Activated T-cell treated with anti-CD3 and anti-CD28 coated beads, Interleukin-2, amount 50 U/mL, for 24 hours (primary cell): ENCODE measurements at places on chromosomes 1 and 21.
A peak's percentile ranks its signal among the peaks of the same experiment; 100 is the strongest.

GRCh38 chr21:45076245-45076711, 1.9 kb downstream of the ADARB1 start:
- no peak for DNase-seq

GRCh38 chr1:53278298-53278725, 40.0 kb upstream of the MAGOH start:
- peak; percentile 84 for DNase-seq

DNA sequence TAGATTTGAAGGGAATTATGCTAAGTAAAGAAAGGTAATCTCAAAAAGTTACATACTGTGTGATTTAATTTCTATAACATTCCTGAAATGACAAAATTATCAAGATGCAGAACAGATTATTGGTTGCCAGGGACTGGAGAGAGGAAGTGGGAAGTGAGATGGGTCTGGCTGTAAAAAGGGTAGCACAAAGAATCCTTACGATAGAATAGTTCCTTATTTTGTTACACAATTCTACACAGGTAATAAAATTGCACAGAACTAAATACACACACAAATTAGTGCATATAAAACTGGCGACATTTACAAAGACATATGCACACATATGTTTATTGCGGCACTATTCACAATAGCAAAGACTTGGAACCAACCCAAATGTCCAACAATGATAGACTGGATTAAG, 33.5 kb downstream of the ZNF684 start:
- no peak for DNase-seq

DNA sequence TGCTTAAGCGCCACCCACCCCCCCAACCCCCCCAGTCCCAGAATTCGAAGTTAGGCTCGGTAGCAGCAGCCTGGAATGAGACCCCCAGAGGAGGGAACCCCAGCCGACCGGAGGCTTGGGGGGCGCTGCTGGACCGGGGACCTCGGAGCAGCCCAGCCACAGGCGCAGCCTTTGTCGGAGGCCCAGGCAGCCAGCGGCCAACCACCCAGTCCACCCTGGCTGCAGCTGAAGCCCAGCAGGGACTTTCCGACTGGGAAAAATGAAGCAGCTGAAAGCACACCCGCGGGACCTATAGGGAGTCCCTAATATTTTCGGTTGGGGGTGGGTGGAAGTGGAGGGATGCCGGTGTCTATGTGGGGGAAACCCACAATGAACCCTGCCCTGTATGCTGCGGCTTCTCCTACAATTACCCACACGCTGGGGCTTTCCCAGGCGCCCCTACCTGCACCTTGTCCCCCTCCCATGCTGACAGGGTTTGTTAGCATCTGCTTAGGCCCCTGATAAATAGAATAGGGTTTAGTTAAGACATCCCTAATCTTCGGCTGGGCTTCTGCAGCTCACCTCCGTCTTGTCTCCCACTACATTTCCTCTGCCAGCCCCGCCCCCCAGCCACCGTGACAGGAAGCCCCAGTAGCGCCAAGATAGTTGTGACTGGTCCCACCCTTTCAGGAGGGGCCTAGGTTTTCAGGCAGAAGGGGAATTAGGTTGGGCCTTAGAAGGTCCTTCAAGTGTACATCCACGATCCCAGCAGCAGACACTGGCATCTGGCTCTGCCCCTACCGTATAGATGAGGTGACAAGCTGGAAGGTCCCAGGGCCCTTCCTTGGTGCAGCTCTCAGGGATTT, 838 bp downstream of the CCDC28B start:
- peak; percentile 83 for DNase-seq

- no peak for DNase-seq
Observed at GRCh38 chr1:38088366-38088765, 41.8 kb upstream of the POU3F1 start.

- no peak for DNase-seq
Observed at GRCh38 chr1:39113109-39113743, 87.1 kb downstream of the NDUFS5 start.

DNA sequence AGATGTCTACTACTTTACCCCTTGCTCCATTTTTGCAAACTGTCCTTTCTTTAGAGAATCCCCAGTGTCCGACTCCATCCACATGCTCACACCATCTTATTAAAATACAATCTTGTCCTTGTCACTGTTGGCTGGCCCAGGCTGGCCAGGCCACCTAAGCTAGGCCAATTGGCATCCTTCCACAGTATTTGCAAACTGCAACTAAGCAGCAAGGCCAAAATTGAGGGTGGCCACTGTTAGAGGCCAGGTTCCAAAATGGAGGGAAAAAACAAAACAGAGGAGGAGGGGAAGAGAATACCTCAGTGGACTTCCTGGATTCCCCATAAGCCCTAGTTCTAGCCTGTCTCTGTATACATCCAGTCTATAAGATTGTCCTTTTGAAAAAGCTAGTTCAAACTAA, 4.3 kb downstream of the FAM89A start:
- DNase-seq: no peak

GRCh38 chr1:228004856-228005462, 1.8 kb upstream of the WNT3A start:
- DNase-seq: no peak

DNA sequence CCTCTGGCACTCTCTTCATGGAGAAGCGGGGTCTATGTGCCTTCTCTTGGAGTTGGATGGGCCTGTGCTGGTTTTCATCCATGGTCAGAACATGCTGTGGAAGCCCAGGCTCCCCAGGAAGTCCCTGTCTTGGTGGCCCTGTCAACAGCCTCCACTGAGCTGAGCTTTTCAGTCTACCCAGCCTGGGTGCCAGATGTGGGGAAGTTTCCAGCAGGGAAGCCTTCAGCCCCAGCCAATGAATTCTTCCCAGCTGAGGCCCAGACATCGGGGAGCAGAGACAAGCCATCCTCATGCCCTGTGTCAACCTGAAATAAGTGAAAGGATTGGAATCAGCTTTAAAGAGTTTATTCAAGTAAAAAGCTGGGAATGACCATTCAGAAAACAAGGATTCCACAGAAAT, 75.1 kb upstream of the PGBD5 start:
- no peak for DNase-seq

DNA sequence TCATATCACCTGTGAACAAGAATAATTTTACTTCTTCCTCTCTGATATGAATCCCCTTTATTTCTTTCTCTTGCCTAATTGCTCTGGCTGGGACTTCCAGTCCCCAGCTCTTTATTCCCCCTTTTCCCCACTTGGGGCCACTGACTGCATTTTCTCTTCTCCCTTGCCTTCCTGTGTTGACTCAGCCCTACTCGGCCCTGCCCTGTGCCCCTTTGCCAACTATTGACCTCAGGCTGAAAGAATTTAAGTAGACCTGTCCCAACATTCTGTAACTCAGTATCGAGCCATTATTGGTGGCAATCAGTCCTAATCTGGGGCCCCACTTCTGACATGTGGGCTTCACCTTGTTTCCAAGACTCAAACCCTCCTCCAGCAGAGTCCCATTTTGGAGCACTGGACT, 60.6 kb upstream of the STUM start:
- DNase-seq: no peak

- no peak for DNase-seq
Observed at GRCh38 chr1:194342484-194343262, 1156.3 kb upstream of the B3GALT2 start.

DNA sequence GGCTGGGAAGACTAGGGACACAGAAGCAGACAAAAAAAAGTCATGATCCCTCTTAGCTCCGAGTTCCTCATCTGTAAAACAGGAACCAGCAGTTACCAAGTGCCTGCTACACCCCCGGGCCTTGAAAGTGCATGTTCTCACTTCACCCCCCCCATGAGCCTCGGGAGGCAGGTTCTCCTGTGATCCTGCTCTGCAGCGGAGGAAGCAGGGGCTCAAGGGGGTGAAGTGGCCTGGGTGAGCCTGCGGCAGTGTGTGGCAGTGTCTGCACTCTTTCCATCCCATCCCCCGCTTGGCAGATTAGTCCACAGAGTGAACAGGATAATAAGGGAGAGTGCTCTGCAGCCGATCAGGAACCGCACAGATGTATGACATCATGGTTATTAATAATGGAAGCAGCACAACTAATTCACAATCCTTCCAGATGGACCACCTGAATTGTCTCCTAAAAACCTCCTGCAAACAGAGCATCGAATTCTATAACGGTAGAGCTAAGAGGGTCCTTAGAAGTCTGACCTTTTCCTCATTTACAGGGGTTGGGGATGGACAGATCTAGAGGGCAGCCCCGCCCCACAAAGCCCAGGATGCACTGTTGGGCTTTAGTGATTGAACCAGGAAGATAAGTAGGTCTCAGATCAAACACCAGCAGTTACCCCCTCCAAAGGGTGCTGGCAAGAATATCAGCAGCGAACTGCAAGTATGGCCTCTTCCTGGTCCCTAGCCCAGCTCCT, 174.1 kb upstream of the EDN2 start:
- DNase-seq: peak; percentile 28

- no peak for DNase-seq
Observed at GRCh38 chr1:28910379-28911115, 3.8 kb upstream of the EPB41 start.

GRCh38 chr1:58848818-58849411, 65.1 kb upstream of the JUN start:
- no peak for DNase-seq

DNA sequence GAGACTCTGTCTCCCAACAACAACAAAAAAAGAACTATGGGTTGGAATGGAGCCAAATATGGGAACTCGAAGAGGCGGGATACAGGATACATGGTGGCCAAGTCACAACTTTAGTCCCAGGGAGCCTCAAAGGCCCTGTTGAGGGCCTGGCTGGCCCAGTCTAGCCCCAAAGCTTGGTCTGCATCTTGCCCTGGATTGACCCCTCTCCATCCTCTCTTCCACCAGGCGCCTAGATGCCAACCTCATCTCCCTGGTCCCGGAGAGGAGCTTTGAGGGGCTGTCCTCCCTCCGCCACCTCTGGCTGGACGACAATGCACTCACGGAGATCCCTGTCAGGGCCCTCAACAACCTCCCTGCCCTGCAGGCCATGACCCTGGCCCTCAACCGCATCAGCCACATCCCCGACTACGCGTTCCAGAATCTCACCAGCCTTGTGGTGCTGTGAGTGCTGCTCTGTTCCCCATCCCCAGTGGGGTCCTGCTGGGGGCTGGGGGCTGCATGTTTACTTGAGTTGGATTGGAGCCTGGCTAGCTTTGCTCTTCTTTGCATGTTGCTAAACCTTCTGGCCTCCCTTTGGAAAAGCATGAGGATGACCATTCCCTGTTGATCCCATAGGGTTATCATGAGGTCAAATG, 65.5 kb downstream of the UBE2T start:
- DNase-seq: no peak

DNA sequence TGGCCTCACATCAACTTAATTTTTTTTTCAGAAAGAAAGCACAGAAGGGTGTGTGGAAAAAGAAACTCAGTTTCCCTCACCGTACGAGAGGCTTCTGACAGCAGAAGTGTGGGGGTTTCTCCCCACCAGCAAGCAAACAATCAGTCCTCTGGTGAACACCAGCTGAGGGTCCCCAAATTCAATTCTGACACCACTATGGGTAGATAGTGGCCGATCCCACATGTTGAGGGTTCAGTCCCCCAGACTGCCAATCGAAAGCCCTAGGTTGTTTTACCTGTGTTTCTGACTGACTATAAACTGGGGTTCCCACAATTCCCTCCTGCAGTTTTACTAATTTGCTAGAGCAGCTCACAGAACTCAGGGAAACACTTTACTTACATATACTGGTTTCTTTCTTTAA, 2.1 kb downstream of the IFI6 start:
- no peak for DNase-seq

DNA sequence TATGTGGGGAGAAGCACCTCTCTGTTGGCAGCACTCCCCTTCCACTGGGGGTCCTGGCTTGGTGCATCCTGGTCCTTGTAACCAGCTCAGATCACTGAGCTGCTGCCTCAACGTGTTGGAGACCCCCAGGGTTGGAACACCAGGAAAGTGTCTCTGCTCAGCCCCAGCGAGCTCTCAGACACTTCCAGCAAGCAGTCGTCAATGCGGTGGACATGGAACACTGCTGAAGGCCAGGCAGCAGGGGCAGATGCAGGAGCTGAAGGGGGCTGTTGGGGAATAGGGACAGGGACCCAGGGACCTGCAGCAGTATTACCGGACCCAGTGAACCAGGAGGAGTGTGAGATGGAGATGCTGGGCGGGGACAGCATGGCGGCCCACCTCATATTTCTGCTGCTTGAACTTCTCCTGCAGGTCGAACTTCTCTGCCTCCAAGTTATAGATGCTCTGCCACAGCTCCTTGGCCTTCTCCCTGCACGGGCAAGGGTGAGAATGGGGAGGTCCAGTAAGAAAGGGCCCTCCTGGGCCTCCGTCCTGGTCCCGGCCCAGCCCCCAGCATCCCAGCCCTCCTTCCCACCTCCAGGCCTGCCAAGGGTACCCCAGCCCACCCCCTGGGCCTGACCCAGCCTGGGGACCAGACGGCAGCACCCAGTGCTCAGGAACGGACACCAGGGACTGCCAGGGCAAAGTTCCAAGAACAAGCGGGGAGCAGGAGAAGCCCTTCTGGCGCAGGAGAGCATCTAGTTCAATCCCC, 16.4 kb downstream of the TNNT2 start:
- DNase-seq: no peak

GRCh38 chr1:176735201-176735600, 272.2 kb downstream of the PAPPA2 start:
- DNase-seq: no peak

DNA sequence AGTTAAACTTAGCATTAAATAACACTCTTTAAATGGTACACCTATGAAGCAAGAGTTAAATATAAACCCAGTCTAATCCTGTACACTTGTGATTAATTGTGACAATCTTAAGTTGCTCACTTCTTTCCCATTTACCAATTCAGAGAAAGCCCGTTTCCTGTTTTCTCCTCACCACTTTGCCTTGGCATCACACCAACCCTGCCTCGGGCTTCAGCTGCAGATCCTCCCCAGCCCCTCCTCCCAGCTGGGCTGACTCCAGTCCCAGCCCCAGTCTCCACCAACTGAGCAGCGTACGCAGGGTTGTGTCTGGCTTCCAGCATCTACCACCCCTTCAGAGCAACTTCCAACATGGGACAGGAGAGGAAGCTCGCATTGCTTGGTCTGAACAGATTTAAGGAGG, 4.1 kb downstream of the PYCR2 start:
- no peak for DNase-seq

GRCh38 chr1:100643471-100644196, 75.9 kb upstream of the VCAM1 start:
- no peak for DNase-seq

DNA sequence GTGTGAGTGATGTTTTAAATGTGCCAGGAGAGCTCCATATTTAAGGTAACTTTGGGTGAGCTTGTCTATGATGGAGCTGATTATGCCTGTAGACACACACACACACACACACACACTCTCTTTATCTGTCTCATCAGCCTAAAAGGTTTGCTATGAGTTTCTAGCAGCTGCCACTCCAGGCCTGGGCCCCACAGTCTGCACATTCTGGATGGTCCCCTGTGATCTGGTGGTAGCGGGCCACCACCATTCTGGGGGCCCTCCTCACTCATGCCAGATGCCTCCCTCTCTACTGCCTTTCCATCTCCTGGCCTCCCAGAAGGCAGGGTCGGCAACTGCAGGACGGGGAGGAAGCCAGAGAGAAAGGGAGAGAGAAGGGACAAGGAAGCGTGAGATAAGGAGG, 129.2 kb upstream of the TNR start:
- no peak for DNase-seq

DNA sequence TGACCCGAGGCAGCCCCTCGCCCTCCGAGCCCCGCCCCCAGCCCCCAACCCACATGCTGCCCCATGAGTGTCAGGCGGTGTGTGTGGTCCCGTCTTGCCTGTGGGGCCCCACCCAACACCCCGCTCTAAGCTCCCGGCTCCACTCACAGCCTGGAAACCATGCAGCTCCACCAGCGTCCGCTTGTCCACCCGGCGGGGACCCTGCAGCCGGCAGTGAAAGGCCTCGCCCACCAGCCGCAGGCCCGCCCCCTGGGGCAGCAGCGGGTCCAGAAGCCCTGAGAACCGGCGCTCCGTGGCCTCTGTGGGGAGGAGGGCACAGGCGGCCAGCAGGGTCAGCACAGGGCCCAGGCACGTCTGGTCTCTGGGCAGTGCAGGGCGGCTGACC, 2.7 kb downstream of the C1QTNF12 start:
- DNase-seq: no peak
